ENCODE measurements at places on chromosomes 11 and 22.

GRCh38 chr11:8765294-8765693 lies 82.7 kb downstream of the RPL27A start:
- peak; percentile 84 for DNase-seq

- no peak for DNase-seq
These were observed 72.1 kb downstream of the ELFN2 start for GRCh38 chr22:37355174-37355573.

DNA sequence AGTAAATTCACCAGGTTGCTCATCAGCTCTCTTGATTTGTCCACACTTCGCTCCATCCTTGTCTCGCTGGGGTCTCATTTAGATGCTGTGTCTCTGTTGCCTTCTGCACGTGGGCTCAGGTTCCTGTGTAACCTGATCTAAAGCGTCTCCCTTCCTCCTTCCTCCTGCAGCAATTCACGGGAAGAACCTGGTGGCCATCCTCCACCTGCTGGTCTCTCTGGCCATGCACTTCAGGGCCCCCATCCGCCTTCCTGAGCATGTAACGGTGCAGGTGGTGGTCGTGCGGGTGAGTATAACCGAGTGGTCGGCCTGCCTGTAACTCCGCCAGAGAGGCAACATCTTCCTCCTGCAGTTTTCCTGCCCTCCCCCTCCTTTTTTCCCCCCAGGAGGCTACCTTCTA lies 48.0 kb upstream of the PARVG start:
- no peak for DNase-seq

GRCh38 chr11:17179970-17180369 lies 27.8 kb downstream of the PIK3C2A start:
- DNase-seq, result no peak

DNA sequence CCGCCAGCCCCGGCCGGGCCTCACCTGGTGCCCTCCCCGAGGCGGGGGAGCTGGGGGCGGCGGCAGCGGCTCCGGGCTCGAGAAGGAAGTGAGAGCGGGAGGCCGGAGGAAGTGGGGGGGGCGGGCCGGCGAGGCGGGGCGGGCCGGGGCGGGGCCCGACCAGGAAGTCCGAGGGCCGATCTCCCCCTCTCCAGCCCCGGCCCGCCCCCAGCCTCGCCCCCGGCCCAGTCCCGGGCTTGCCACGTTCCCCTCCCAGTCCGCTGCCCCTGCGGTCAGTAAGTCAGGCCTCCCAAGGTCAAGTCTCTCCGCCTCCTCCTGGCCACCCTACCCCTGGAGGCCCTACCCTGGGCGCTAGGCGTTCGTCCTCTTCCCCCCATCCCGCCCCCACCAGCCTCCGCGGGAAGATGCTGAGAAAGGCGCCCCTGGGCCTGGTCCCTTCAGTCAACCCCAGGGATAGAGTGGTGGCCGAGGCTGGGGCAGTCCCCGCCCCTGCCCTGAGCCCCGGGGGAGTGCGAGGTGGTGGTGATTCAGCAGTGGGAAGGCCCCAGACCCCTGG lies at the start of gene RHOG:
Gene RHOG, minus strand, starts transcription at position 90 of the 556 bp plus-strand sequence. CDS start 12,821 bp downstream, outside the sequence.
- DNase-seq, result no peak

DNA sequence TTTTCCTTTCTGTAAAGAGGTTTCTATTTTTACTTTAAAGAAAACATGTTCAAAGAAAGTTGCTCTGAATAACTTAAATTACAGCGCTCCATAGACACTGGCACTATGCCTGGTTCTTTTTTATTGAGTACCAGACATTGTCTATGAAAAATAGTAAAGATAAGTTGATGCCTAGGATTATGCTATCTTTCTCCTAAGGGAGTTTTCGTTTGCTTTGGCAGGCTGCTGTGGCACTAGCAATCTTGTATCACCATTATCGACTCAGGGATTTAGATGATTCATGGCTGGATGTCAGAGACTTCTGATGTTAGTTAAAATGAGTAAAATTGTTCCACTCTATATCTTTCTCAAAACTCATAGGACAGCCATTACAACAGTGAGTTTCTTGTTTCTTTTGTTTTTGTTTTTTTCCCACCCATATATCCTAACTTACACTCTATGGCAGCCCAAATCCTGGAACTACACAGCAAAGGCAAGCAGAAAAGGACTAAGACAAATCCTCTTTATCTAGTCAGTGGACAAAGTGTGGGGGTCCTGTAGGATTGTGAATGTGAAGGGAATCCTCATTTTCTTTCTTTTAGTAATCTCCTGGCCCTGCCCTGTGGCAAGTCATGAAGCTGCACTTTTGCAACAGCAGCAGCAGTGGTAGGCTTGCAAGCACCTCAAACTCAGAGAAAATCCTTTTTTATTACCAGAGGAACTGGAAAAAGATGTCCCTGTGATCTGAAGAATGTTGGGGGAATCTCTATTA lies 20.7 kb downstream of the SLN start:
- peak; percentile 25 for DNase-seq

DNA sequence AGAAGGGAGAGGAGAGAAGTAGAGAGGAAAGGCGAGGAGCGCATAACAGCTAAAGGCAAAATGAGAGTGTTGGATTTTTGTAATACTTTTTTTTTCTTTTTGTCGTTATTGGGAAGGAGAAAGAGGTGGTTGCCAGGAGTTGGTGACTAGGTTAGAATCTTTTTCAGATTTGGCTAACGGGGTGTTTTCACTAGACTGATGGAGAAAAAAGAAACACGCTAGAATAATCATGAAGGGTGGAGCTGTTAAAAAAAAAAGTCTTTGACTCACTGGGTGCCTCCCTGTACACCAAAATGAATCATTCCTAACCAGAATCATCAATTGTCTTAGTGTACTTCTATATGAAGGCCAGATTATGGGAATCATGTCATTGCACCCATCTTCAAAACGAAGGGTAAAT lies 12.7 kb downstream of the BLID start:
- DNase-seq, result peak; percentile 56

DNA sequence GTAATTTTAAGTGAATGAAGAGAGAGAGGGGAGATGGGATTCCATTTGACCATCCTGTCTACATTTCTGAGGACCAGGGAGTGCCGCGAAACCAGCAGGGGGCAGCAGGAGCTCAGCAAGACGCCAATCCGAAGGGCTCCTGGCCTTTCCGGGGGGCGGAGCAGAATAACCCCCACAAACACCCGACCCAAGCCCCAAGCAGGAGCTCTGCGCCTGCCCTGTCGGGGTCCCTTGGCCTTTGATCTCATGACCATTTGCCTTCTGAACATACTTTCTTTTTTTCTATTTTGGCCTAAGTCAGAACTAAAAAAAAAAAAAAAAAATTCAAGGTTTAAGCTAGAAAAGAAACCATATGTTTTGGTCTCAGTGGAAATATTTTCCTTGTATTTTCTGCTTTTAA lies 21.9 kb upstream of the SCN2B start:
- DNase-seq, result peak; percentile 57

- DNase-seq, result no peak
These were observed 65.2 kb upstream of the MTMR2 start for GRCh38 chr11:95989076-95989605.

GRCh38 chr11:6474806-6475500 lies 1.2 kb upstream of the TRIM3 start:
- no peak for DNase-seq

GRCh38 chr11:118241764-118242098 lies 10.4 kb downstream of the MPZL3 start:
- DNase-seq, result no peak

DNA sequence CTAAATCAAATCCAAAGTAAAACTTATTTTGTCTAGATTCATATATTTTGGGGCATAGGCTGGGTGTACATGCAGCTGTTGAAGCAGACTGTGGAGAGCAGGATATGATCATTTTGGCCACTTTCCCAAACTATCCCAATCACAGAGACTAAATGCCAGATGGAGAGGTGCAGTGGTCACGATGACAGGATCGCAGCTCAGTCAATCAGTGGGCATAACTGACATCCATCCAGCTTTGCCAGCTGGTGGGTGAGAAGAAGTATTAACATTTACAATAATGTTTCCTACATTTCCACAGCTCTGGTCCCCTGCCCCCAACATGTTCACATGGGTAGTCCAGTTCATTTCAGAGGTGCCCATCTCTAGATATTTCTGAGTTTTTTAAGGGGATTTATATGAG lies 255.5 kb upstream of the SESN3 start:
- DNase-seq, result no peak

DNA sequence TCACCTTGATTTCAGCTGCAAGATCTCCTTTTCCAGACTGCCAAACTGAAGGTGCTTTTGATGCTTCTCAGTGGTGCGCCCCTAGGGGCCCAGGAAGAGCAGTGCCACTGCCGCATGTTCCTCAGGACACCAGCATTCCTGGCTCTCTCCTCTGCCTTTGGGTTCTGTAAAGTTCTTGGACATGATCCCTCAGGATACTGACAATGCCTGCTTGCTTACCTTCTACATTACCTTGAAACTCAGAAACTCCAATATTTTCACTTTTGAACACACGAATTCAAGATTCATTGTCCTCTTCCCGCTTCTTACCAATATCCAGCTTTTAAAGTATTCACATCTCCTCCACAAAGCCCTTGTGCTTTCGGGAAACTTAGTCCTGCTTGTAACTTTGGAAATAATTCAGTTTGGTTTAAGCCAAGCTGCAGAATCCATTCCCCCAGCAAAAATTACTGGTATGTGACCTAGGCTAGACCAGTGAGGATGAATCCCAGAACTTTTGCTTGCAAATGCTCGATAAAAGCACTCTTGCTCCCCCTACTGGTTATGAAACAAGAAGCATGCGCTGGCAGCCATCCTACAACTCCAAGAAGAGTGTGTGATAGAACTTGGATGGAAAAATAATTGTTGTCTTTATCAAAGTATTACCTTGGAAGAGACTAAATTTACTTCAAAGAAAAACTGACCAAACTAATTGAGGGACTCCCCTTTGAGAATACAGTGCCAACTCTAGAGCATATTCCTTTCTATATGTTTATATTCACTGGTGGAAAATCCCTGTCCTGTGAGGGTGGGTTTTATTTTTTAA lies 16.5 kb upstream of the OR5B21 start:
- DNase-seq, result peak; percentile 81

GRCh38 chr11:12139144-12139881 lies 28.9 kb downstream of the MICAL2 start:
- DNase-seq, result peak; percentile 56

GRCh38 chr11:109785198-109785597 lies 308.0 kb upstream of the ZC3H12C start:
- no peak for DNase-seq

- DNase-seq, result no peak
These were observed 21.9 kb downstream of the PRR5L start for GRCh38 chr11:36317992-36318391.

GRCh38 chr11:20599221-20600019 lies at the start of gene SLC6A5:
TSS of gene SLC6A5 (plus strand) at chr11:20599608. CDS start at chr11:20599673, 65 bp downstream.
- DNase-seq, result peak; percentile 26

- peak; percentile 77 for DNase-seq
These were observed 125.9 kb downstream of the TEAD1 start for GRCh38 chr11:12800032-12800671.

GRCh38 chr11:118908901-118909618 lies 16.7 kb downstream of the BCL9L start:
- DNase-seq, result peak; percentile 85

DNA sequence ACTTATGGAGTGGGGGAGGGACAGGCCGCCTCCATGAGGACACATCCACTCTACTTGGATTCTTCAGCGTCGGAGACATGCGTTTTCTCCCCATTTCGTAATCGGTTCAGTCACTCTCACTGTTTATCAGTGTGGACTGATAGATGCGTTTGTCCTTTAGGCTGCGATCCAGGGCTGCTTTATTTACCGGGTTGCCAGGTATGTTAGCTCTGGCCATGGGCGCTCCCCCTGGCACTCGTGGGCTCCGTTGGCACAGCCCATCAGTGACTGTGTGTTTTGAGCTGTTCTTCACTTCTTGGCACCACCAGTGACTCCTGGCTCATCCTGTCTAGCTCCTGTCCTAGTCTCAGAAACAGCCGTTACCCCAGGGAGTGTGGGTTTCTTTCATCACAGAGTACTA lies 1203.3 kb downstream of the BRD1 start:
- no peak for DNase-seq

DNA sequence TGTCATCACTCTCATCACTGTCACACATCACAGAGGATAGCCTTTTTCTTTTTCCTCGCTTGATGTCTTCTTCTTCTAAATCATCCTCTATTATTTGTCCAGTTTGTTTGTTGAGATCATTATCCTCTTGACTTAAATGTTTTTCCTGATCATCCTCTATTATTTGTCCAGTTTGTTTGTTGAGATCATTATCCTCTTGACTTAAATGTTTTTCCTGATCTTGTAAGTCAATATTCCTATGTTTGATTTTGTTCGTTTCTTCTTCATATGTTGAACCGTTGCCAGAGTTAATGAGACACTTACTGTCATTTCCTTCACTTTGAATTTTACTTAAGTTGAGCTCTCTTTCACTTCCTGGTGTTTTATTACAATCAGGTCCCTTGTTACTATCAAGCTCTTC lies 5.6 kb downstream of the CCDC82 start:
- no peak for DNase-seq

GRCh38 chr11:29200791-29201562 lies 815.9 kb downstream of the KCNA4 start:
- DNase-seq, result no peak

DNA sequence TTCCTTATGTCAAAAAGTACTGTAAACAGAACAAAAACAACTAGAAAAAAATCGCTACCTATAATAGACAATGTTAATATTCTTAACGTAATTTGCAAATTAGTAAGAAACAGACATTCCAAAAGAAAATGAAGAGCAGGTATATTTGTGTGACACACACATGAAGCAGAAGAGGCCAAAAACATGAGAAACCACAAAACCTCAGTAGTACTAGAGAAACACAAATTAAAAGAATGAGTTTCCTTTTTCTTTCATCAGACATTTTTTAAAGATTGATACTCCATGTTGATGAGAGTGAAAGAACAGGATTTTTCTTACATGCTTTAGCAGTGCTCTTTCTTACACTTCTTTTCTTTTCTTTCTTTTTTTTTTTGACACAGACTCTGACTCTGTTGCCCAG lies 34.2 kb upstream of the PCF11 start:
- DNase-seq, result no peak

DNA sequence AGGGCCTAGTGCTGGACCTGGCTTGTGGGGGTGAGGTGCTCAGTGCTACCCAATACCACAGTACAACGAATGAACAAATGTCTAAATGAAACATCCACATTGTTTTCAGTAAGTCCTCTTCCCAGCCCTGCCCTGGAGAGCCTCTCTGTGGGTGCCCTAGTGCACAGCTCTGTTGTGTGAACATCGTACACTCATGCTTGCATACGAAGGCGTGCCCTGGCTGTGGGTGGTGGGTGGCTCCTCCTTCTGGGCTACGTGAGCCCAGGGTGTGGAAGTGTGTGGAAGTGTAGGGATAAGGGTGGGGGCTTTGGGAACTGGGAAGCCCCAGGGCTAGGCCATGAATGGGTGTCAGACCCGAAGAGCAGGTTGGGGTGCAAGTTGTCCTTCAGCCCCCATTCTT lies 592 bp upstream of the NLRX1 start:
- DNase-seq, result no peak

GRCh38 chr22:44529827-44530523 lies 31.9 kb upstream of the RTL6 start:
- no peak for DNase-seq
